GM19239 (cell line): ENCODE measurements at places on chromosomes 12 and 14.

DNA sequence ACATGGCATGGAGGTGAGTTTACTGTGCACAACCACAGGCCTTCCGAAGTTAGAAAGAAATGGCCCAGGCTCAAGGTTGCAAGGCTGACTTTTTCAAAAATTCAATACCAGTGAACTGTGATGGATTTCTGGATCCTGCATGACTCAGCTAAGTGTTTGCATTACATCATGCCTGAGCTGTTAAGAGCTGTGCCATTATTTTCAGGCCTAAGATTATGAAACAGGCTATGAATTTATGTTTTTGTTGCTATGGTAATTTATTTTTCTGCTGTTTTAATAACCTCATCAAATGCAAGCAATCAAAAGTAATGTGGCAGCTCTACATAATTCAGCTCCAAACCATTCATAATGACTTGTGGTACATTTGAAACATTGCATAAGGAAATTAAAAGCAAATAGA lies 457.7 kb upstream of the TMEM132C start:
- DNase-seq, result no peak

- DNase-seq, result no peak
Measured at GRCh38 chr12:96244826-96245225, 50.7 kb downstream of the ELK3 start.

DNA sequence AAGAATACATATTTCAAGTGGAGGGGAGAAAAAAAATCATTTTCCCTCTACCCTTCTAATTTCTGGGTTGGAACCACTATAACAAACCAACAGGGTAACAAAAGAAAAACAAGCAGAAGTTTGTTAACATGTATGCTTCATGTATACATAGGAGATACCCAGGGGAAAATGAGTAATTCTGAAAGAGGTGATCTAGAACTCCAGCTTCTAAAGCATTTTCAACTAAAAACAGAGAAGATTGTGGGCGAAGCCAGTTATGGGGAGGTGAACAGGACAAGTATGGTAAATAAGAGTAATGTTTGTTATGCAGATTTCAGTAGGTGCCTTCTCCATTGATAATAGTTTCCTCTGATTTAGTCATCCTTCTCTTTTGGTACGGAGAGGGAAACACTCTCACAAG lies 16.7 kb downstream of the FNTB start:
- no peak for DNase-seq

- no peak for DNase-seq
Measured at GRCh38 chr12:128468926-128469325, 202.0 kb downstream of the TMEM132C start.

DNA sequence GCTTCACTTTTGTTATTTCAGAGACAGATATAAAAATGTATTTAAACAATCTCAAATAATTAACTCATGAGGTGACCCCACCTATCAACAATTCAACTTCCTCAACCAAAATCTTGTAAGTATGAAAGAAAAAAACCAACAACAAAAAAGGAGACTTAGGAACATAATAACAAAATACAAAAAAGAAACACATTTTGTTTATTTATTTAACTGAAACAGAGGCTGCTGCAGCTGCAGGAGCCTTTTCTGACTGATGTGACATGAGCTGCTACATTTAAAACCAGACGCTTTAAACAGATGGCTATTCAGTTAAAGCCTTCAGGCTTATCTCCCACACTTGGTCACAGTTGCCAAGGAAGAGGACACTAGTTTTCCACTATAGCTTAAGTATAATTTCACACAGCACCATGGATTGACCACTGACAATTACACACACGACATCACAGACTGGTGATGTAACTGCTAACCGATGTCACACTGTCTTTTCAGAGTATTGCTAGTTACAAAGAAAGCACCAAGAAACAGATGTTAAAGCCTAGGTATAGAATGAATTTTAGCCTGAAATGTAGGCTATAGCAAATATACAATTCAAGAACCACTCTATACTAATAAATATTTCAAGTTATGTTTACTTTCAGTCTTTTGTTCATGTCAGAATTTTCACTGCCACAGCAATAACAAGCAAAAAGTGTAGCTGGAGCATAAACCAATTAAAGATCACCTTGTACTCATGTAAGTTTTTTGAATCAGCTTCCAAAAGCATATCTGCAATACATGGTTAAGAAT lies 113.0 kb downstream of the MED13L start:
- no peak for DNase-seq

GRCh38 chr12:14664434-14665023 lies 31.9 kb downstream of the GUCY2C start:
- DNase-seq, result no peak

- DNase-seq, result peak; percentile 20
Measured at GRCh38 chr12:130838284-130838950, 633 bp downstream of the STX2 start.

DNA sequence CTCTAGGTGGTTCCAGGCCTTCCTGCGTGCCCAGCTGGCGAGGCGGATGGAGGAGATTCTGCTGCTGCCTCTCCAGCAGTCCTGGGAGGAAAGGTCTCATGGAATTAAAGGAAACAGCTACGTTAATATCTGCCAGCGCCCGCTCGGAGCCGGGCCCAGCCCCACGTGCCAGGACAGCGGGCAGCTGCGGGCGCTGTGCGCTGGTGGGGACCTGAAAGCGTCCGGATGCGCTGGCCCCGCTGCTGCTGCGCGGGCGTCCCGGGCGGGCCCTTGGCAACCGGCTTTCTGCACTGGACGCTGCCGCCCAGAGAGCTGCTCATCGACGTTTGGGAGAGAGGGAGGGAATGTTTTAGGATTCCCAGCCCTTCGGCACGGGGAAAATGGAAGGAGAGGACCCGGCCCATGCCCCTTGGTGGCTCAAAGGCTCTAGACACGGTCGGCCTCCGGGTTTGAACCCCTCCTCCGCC lies 8.6 kb upstream of the DYNC1H1 start:
- DNase-seq, result no peak

GRCh38 chr12:105253866-105254513 lies 18.0 kb upstream of the APPL2 start:
- no peak for DNase-seq

GRCh38 chr12:25833657-25834056 lies 124.8 kb upstream of the RASSF8 start:
- no peak for DNase-seq

GRCh38 chr14:35963209-35963608 lies 137.1 kb downstream of the BRMS1L start:
- DNase-seq, result no peak

DNA sequence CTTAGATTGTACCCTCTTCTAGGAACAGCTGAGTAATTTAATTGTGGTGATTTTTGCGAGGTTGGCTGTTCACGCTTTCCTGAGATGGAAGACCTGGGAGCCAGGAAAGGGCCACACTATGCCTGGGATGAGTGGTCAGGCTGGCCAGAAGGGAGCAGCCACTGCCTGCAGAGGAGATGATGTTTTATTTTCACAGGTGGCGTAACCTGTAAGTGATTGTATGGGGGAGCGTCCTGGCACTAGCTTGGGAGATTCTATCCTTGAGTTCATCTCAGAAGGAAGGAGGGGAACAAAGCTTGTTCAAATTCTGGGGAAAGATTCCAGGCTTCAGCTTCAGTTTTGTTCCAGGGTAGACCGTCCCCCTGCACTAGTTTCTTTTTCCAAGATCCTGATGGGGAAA lies 1.2 kb downstream of the RPH3A start:
- DNase-seq, result no peak

DNA sequence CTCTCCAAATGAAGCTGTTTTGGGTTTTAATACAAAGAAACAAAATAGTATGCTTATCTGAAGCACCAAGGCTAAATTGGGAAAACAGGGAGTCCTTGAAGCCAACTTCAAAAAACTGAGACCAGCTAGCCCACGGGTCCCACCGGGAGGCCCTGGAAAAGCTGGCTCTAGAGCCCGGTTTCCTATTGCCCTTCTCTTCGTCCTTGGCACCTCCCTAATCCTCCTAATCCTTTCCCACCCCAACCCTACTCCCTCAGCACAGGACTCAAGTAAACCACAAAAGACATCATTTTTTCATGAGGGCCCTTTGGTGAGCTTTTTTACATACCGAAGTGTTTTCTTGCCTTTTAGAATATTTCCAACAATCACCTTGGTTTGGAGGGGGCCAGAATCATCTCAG lies 11.3 kb downstream of the LRRC74A start:
- no peak for DNase-seq

- no peak for DNase-seq
Measured at GRCh38 chr14:99749142-99749541, 44.1 kb upstream of the EML1 start.

GRCh38 chr12:76713130-76713529 lies 50.8 kb upstream of the ZDHHC17 start:
- no peak for DNase-seq

GRCh38 chr12:42332301-42333285 lies 6.6 kb downstream of the PPHLN1 start:
- peak; percentile 12 for DNase-seq

DNA sequence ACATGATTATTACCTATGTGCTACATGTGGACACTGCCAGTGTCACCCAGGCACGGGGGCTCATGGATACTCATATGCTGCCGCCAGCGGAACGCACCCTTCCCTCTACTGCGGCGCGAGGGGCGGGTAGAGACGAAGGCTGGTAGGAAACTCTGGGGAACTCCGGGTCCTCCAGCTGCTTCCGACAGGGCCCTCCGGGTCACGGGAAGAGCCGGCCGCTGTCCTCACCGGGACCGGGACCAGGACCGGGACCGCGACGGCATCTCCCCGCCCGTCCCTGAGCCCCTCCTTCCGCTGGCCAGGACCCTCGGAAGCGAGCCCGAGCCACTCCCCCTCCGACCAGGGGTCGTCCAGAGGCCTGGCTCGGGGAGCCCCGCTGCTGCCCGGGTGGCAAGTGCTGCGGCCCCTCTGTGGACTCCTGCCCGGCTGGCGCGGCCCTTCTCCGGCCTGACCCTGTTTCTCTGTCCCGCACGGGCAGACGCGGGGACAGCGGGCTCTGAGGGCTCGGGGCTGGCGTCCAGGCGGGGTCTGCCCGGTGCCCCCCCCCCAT lies 209.6 kb downstream of the ADGRD1 start:
- no peak for DNase-seq

- DNase-seq, result no peak
Measured at GRCh38 chr12:50545786-50546185, 41.0 kb downstream of the DIP2B start.

- no peak for DNase-seq
Measured at GRCh38 chr12:52494518-52494917, 1.5 kb upstream of the KRT6A start.

- no peak for DNase-seq
Measured at GRCh38 chr14:22047115-22047514, 373.5 kb upstream of the OR4E1 start.

DNA sequence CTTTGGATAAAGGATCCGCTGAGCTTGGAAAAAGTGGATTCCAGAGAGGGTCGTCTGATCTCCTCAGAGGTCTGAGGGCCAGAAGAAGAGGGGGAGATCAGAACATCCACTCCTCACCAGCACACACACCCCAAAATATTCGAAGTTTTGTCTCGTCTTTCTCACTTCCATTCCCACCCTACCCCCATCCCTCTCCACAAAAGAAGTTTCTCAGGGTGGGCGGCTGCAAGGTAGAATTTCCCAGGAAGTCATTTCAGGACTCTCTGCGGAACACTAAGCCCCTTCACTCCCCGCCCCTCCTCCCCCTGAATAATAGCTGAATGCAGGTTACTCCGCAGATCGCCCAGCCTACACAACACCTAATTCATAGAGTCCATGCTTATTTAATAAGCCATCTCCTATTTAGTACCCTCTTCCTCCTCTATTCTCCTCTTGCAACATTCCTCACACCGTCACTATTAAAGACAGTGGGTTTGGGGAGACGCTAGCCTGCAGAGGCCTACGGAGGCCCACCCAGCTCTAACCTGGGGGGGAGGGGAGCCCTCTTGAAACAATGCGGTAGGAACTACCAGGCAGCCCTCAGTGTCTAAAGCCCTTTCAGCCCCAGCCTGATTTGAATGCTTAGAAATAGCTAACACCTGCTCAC lies 649 bp upstream of the SALL2 start:
- DNase-seq, result no peak

DNA sequence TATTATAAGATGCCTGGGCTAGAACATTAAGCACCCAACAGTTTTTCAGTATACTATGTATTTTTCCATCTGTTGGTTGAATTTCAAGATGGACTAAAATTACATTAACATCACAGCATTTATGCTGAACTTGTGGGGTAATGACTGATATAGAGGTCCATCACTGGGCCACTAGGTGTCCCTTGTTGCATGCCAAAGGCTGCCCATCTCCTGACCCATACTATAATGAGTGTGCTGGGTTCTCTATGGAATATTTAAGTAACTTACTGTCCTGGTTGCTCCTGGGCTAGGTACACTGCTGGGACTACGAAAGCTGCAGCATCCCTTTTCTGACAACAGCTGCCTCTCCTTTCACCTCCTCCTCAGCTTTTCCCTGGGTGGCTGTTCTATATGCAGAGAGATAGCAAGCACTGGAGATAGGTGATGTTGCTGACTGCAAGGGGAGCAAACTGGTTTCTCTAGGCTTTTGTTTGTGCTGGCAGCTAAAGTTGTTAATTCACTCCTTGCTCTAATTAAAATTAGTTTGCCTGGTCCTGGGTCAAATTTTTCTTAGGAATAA lies 138.6 kb upstream of the TRHDE start:
- DNase-seq, result no peak

GRCh38 chr14:85129921-85130320 lies 400.0 kb upstream of the FLRT2 start:
- DNase-seq, result no peak

- no peak for DNase-seq
Measured at GRCh38 chr12:19387161-19387560, 52.1 kb upstream of the AEBP2 start.

- DNase-seq, result no peak
Measured at GRCh38 chr12:51821440-51822260, 26.9 kb downstream of the FIGNL2 start.

- DNase-seq, result no peak
Measured at GRCh38 chr12:123149088-123149487, 1.8 kb downstream of the PITPNM2 start.

- no peak for DNase-seq
Measured at GRCh38 chr12:26123482-26123980, 1.3 kb downstream of the BHLHE41 start.

DNA sequence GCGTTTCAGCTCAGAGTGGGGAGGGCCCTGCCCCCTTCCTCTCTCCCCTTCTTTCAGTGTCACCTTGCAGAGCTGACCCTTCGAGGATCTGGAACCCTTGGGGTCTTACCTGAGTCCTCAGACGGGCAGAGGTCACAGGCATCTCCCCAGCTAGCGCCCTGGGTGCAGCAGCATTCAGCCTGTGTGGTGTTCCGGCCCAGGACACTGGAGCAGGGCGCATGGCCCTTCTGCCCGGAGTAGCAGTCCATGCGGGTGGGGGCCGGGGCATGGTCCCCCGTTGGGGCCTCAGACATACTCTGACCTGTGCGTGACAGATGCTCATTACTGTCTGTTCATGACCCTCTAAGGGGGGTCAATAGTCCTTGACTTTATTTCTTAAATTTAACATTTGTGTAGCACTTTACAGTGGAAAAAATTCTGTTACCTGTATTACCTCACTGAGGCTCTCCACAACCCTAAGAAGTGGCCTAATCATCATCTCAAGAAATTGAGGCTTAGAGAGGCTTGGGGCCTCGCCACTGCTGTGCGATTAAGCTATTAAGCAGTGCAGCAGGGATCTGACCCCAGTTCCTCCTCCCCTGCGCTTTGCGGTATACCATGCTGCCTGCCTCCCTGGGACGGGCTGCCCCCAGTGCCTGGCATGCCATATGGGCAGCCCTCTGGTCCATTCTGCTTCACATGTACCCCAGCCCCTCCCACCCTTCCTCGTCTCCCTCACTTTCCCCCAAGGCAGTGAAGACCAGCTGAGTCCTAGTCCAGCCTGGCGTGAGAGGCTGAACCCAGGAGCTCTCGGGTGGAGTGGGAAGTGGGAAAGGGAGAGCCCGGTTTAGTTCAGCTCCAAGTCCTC lies 11.5 kb downstream of the ISCA2 start:
- DNase-seq, result no peak

- DNase-seq, result no peak
Measured at GRCh38 chr12:56980268-56980667, 22.9 kb upstream of the RDH16 start.
